SIG-M5 (cell line): ENCODE measurements at places on chromosomes 7 and 10.
A peak's percentile ranks its signal among the peaks of the same experiment; 100 is the strongest.

GRCh38 chr7:117808910-117809705 lies 64.1 kb downstream of the CTTNBP2 start:
- DNase-seq, result no peak

GRCh38 chr7:93293229-93293628 lies 61.1 kb downstream of the VPS50 start:
- DNase-seq, result no peak

- no peak for DNase-seq
Measured at GRCh38 chr10:83909001-83909400, 230.3 kb upstream of the GHITM start.

DNA sequence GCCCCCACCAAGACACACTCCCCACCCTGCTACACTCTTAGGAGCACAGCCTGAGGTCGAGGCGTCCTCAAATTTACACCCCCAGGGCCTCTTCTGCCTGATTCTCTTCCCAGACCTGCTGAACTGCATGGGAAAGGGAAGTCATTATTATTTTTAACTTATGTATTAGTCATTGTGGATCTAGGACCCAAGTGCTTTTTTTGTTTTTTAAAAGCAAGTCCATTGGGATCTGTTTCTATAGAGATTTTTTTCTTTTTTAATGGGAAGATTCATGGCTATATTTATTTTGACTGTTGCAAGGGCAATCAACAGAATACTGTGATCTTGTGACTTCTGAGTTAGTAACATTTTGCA lies 203.8 kb downstream of the ZMYND11 start:
- DNase-seq, result no peak

DNA sequence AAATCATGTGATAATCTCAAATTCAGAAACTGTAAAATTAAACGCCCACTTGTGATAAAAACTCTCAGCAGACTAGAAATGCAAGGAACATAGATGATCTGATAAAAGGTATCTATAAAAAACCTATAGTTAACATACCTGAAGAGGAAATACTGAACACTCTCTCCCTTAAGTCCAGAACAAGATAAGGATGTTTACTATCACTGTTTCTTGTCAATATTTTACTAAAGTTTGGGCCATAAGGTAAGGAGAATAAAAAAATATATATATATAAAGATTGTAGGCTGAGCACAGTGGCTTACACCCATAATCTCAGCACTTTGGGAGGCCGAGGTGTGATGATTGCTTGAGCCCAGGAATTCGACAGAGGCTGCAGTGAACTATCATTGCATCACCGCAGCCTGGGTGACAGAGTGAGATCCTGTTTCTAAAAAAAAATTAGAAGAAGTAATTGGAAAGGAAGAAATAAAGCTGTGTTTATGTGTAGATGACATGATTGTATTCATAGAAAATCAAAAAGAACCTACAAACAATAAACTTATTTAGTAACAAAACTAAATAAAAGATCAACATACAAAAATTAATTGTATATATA lies 28.4 kb downstream of the MPLKIP start:
- no peak for DNase-seq

DNA sequence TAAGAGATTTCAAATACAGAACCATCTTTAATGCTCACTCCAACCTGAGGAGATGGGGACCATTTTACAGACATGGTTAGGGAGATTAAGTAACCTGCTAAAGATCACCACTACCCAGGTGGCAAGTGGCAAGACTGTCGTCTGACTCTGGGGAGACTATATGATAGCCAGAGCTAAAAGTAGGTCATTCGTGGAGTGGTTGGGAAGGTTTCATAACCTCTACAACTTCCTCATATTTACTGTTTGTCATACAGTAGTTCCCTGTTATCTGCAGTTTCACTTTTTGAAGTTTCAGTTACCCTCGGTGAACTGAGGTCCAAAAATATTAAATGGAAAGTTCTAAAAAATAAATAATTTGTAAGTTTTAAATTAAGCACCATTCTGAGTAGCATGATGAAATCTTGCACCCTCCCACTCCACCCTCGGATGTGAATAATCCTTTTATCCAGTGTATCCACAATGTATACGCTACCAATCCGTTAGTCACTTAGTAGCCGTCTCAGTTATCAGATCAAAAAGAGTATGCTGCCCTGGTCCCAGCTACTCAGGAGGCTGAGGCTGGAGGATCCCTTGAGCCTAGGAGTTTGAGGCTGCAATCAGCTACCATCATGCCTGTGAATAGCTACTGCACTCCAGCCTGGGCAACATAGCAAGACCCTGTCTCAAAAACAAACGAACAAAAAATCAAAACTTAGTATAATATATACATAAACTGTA lies 14.9 kb upstream of the LGI1 start:
- peak; percentile 39 for DNase-seq

GRCh38 chr7:16200591-16200990 lies 220.7 kb downstream of the CRPPA start:
- DNase-seq, result no peak

GRCh38 chr7:127713006-127713405 lies 61.0 kb downstream of the SND1 start:
- no peak for DNase-seq

- no peak for DNase-seq
Measured at GRCh38 chr10:108169846-108170245, 1005.3 kb upstream of the SORCS1 start.

- no peak for DNase-seq
Measured at GRCh38 chr7:157431951-157432540, 95.2 kb downstream of the DNAJB6 start.

GRCh38 chr10:12476656-12477055 lies 127.3 kb downstream of the CAMK1D start:
- DNase-seq, result no peak

GRCh38 chr7:90007001-90007654 lies 147.1 kb upstream of the STEAP1 start:
- no peak for DNase-seq

DNA sequence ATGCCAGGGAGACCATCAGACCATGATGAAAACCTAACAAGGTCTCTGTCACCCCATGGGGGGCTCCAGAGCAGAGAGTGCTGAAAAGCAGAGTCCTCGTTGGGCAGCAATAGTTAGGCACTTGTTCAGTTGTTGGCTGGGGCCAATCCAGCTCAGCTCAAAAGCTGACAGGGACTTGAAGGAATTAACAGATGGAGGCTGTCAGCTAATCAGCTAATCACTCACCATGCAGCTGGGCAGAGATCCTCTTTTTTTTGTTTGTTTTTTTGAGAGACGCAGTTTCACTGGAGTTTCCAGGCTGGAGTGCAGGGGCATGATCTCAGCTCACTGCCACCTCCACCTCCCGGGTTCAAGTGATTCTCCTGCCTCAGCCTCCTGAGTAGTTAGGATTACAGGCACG lies 18.1 kb downstream of the CEP55 start:
- DNase-seq, result no peak

- DNase-seq, result no peak
Measured at GRCh38 chr7:73717025-73717807, 2.3 kb downstream of the STX1A start.

DNA sequence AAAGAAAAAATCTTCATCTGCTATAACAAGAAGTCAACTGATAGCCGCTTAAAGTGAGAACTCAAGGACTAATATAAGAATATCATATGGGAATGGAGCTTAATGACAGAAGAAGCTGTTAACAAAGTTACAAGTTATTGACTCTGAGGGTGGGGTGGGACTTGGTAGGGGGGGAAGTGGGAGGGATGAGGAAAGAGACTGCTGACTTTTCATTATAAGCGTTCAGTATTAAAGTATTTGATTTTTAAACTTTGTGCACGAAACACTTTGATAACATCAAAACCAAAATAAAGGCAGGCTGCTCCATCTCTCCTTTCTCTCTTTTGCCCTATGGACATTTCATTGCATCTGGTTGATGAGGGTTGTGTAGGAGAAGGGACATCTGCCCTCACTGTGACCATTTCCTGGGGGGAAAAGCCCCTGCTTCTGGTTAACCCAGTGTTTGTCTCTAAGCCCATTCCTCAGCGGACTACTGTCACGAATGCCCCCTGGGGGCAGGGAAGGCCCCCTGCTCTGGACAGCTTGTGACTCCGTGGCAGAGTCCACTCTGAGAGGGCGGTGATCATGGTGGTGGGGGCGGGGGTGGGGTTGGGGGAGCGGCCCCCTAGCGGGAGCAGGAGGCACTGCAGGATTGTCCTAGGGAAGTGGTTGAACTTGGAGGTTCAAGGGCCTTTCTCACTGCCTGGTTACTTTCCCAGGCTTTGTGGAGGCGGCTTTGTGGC lies 17.4 kb downstream of the SLC13A4 start:
- DNase-seq, result no peak

DNA sequence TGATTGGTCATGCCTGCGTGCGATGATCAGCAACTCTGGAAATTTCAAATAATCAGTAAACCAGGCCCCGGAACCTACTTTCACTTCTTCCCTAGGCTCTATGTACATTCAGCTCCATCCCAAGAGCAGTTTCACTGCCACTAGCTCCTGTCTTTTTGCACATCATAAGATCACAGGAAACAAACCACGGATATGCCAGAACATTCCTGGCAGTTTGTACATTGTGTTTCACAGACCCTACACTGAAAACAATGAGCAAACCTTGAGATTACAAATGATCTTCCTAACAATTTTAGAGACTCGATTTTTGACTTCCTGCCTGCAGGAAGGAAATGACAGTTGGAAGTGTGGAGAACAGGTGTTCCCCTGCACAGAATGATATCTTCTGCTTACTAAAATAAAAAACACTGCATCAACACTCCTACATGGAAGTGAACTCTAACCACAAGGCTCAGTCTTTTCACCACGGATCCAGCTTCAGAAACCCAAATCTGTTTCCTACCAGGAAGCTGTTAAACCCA lies 7.6 kb upstream of the TMEM236 start:
- DNase-seq, result no peak

GRCh38 chr10:84846658-84847316 lies 518.4 kb downstream of the CCSER2 start:
- DNase-seq, result no peak

- DNase-seq, result no peak
Measured at GRCh38 chr7:42175834-42176723, 60.9 kb downstream of the GLI3 start.

DNA sequence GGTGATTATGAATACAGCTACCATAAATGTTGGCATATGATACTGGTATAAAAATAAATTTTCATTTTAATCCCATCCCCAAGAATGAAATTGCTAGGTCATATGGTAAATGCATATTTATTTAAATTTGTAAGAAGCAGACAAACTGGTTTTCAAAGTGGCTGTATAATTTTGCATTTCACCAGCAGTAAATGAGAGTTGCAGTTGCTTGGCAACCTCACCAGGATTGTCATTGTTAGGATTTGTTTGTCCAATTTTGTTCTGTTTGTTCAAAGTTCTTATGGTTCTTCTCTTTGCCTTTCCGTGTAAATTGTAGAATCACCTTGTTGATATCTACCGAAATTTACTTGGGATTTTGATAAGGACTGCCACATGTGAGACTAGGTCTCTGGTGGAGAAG lies 237.4 kb downstream of the OTUD1 start:
- no peak for DNase-seq

DNA sequence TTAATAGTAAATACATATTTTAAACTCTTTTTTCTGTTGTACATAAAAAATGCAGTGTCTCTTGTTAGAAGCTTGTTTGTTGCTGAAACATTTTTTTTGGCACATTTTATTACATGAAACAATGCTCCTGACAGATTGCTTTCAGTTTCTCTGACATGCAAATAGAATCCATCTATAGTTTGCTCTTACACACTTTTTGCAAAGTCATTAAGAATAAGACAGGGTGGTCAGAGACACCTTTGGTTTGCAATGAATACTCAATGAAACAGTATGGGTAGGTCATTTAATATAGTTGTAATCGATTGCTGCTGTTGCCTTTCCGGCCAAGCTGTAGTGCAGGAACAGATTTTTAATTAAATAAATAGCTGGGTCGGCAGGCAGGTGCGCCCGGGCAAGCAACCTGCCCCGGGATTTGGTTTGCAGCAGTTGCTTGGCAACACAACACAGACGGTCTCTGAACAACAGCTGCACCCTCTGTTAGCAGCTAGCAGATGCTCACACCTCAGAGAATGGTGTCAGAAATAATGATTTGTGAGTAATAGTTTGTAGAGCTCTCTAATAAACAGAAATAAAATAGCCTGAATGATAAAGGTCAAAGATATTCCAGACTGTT lies 115.7 kb upstream of the CACNA2D1 start:
- no peak for DNase-seq

- DNase-seq, result no peak
Measured at GRCh38 chr10:4331150-4331549, 494.9 kb upstream of the AKR1E2 start.

- no peak for DNase-seq
Measured at GRCh38 chr7:14900051-14900450, 2.5 kb downstream of the DGKB start.

DNA sequence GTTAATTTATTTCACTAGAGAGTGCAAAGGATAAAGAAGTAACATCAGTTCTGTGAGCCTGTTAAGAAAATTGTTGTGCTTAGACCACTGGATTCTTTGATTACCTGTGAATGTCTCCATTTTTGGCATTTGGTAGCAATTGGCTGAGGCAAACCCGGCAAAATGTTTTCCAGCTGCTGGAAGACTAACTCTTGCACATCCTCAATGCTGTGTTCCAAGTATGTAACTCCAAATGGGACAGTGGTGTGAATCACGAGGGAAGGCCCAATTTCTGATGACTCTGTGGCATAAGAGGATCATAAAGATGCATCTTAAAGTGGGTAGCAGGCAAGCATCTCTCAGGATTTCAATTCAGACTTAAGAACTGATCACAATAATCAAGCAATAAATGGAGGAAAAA lies 268.8 kb downstream of the RNLS start:
- DNase-seq, result no peak

DNA sequence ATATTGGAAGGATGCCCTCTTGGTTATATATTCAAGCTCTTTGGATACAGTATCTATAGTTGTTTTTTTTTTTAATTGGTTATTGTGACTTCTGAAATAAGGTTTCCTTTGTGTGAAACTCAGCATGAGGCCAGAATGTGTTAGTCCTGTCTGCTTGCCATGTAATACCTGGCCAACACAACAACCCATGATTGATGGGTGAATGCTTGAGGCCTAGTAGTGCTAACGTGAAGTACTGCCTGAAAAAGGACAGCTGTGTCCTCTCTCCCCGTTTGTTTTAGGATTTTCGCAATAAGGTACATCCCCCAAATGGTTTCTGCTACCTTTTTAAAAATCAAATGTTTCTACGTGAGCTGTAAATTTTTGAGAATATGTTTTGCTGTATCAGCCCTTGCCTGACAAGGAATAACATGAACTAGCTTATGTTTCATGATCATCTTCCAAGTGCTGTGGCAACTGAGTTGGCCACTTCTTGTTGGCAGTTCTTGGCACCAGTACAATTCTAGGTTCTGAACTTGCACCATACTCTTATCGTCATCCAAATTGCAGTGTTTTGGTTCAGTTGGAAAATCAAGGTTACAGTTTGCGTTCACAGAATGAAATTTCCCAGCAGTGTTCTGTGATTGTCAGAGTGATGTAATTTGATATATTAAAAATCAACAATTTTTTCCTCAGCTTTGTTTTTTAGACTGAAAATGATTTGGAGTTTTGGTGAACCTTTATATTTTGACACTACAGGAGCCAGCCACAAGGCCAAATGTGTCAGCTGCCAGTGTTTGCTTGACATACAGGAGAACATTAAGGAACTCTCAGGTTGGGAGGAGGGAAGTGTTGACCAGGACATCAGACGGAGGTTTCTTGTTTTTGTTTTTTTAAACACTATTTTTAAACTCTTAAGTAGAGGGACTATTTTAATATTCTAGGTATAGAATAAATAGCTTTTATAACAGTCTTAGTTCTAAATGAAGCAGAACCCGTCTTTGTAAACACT lies 13.5 kb upstream of the ASCC1 start:
- DNase-seq, result no peak

- no peak for DNase-seq
Measured at GRCh38 chr10:82925547-82925946, 1050.6 kb downstream of the NRG3 start.
